ENCODE measurements at places on chromosomes 6 and 20.

DNA sequence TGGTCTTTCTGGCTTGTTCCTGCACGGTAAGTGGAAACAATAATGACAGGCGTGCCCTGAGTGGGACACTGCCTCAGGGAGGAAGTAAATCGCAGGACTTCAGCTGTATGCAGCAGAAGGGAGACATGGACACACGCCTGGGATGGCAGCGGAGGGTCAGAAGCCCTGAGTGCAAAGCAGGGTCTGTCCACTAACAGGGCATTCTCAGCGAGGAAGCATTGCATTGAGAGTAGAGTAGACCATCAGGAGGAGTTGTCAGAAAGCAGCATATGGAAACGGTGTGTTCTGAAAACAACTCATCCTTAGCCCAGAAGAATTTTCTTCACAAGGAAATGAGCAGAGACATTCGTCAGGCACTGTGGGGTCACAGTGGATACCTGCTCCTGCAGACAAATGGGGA is 134.0 kb downstream of the SYNDIG1 start:
- no peak for DNase-seq

GRCh38 chr6:107542192-107542668 is 52.3 kb downstream of the SOBP start:
- DNase-seq, result no peak

DNA sequence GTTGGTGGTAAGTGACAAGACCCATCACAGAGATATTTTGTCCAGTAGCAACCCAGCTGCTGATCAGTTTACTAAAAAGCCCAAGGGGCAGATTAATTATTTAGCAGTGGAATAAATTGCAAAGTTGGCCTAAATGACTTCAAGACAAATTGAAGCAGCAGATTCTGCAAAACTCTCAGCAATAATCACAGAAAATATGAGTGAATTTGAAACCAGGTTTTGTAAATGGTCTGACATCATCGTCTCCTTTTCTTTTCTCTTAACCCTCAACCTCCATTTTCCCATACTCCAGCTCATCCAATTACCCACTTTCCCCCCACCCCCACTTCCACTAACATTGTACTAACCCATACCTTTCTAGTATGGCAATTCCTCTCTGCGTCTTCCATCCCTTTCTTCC is 11.3 kb upstream of the PTPRK start:
- no peak for DNase-seq

GRCh38 chr6:25749837-25750236 is 4.7 kb upstream of the SLC17A4 start:
- DNase-seq, result no peak

GRCh38 chr6:14585689-14586088 is 468.1 kb downstream of the CD83 start:
- no peak for DNase-seq

GRCh38 chr20:59105581-59105980 is 58.0 kb upstream of the ZNF831 start:
- DNase-seq, result no peak

- DNase-seq, result no peak
Observed at GRCh38 chr6:44456966-44457292, 69.4 kb downstream of the CDC5L start.

- DNase-seq, result no peak
Observed at GRCh38 chr20:41287327-41287726, 30.2 kb downstream of the ZHX3 start.

DNA sequence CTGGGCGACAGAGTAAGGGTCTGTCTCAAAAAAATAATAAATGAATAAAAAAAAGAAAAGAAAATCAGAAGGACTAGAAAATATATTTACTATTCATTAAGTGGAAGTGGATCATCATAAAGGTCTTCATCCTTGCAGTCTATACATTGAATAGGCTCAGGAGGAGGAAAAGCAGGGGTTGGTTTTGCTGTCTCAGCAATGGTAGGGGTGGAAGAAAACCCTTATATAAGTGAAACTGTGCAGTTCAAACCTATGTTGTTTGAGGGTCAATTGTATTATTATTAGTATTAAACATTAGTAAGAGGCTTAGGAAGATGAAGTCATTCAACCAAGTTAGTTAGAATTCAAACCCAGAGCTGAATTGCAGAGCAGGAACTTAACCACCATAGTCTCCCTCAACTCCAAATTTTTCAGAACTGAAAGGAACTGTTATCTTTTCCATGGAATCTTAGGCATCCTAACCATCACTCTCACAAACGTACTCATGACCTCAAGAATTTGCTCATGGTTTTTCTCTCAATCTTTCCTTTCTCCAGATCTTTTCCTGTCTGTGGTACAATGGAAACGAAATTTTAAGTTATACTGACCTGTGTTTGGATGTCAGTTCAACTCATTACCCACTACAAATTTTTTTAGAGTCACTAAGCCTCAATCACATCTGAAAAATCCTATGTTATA is 7.7 kb upstream of the SMIM13 start:
- no peak for DNase-seq

DNA sequence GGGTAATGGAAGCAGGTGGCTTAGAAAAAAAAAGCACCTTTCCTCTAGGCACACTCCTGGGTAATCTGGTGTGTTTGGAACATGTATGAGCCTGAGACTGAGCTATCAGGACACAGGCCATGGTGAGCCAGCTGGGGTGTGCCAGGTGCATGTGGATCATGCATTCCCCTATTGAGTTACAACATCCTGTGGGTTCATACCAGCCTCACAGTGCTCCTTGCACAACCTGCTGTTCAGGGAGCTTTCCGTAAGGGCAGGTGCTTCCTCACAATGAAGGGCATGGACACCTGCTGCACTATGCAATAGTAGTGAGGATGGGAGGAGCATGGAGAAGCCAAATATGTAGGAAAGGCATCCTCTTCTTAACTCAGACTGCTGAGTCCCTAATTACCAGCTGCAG is 197.2 kb upstream of the SUPT3H start:
- DNase-seq, result no peak

DNA sequence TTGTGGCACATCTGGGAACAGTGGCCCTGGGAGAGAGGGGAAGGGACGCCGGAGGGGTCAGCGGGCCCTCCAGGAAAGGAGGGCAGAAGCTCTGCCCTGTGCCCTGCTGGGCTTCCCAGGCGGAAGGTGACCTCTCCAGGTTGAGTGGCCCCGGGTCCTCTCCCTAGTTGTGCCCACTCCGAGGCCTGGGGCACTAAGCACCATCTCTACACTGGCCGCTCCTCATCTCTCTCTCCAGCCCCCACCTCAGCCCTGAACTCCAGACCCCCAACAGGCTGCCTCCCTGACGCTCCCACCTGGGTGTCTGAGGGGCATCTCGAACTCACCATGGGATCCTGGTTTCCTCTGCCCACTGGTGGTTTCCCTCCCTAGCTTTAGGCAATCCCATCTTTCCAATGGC is 18.1 kb downstream of the KCNG1 start:
- no peak for DNase-seq

GRCh38 chr6:37972994-37973757 is 153.6 kb downstream of the ZFAND3 start:
- DNase-seq, result no peak

- DNase-seq, result peak; percentile 80
Observed at GRCh38 chr6:85660181-85660611, 17.5 kb upstream of the SYNCRIP start.

All from retinal pigment epithelial cell (primary cell).